Stimulated activated CD4-positive, alpha-beta T cell treated with anti-CD3 and anti-CD28 coated beads, Interleukin-2, amount 100 ng/mL, for 4 hours (primary cell): ENCODE measurements at places on chromosomes 3 and 15.

DNA sequence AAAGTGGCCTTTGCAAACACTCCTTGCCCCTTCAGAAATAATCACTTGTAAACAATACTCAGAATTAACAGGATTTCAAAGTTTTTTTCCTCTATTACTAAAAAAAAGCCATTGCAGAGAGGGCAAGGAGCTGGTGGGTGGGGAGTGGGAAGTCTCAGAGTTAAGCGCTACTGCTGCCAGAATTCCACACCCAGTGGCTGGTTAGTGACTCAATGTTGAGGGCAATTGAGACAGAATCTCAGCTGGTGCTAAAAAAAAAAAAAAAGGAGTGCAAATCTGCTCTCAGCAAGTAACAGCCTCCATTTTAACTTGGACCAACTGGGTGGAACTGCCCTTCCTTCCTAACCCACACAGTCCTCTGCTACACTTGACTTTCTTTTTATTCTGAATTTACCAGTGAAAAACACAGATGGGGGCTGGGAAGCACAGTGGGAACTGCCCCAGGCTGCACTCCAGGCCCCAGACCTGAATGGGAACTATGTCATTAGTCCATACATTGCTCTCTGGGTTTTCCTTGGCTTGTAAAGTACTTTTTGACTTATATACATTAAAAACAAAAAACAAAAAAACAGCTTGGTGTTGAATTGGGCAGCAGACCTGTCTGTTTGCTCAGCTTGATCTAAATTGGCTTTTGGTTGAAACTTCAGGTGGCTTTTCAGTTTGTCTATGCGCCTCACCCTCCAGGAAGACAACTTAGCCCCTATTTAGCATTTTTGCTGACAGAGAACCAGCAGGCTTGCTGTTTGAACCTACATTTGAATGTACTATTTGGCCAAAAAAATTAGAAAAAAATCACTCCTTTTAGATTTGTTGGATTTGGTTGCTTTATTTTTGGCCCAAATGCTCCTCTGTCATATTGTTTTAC lies 357.8 kb upstream of the TBL1XR1 start:
- DNase-seq: no peak

GRCh38 chr3:125194061-125194848 lies 18.3 kb downstream of the SLC12A8 start:
- no peak for DNase-seq

GRCh38 chr3:58574106-58574505 lies 3.1 kb downstream of the FAM107A start:
- no peak for DNase-seq

- no peak for DNase-seq
Measured at GRCh38 chr3:111828530-111828929, 30.5 kb upstream of the PHLDB2 start.

DNA sequence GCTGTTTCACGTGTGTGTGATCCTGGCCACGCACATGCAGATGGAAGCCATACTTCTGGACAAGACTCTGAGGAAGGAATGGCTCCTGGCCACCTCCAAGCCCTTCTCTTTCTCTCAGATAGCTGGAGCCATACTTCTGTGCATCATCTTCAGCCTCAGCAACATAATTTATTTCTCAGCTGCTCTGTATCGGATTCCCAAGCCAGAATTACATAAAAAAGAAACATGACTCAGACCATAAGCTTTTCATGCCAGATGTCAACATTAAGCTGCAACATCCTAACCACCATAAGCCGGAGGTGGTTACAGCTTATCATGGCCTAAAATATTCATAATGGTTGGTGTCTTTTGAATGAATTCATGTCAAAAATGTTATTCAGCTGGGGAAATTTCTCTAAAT lies 10.6 kb upstream of the KIF23 start:
- DNase-seq: no peak

- DNase-seq: no peak
Measured at GRCh38 chr15:51274956-51275355, 63.4 kb downstream of the CYP19A1 start.

- DNase-seq: no peak
Measured at GRCh38 chr15:84979651-84980050, 2.0 kb upstream of the PDE8A start.

DNA sequence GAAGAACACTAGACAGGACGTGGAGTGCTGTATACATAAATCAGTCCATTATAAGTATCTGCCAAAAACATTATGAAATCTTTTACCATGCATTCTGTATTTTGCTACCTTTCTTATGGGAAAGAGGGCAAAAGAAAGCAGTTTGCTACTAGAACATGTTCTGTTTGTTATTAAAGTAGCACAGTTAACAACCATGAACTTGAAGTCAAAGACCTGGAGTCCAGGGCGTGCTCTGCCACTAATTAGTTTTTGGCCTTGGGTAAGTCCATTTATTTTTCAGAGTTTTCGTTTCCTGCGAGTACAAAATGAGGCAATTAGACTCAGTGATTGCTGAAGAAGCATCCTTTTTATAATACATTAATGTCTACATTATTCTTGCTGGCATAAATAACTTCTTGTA lies 143.3 kb upstream of the AGTR1 start:
- DNase-seq: no peak

GRCh38 chr3:4956738-4957137 lies 22.5 kb upstream of the BHLHE40 start:
- no peak for DNase-seq

DNA sequence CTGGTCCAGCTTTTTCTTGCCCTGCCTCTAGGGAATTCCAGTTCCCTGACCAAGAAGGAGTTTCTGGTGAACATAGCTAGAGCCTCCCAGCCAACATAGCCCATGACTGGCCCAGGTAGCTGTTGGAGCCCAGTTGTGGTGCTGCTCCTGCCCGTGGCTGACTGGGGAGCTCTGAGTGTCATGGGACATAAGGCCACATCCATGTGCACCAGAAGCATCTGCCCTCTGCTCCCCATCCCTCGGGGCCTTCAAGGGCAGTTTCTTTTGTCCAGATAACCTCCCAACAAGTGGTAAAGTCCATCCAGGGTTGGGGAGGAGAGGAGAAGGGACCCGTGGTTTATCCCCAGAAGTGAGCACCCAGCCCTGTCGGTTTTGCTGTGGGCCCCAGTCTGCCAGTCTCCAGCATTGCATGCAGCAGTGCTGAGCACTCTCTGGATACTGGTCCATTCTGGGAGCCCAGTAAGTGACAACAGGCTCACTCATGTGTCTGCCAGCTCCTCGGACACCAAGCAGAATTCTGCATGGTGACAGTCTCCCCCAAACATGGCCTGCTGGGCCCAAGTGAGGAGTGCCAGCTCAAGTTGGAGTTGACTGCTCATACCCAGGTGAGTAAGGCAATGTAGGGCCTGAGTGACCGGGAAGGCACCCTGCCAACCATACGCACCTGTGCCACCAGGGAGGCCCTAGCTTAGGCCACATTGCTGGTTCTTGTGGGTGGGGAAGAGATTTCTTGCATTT lies 28.8 kb downstream of the ACAA1 start:
- DNase-seq: no peak

GRCh38 chr3:81929697-81930096 lies 168.3 kb upstream of the GBE1 start:
- DNase-seq: no peak

DNA sequence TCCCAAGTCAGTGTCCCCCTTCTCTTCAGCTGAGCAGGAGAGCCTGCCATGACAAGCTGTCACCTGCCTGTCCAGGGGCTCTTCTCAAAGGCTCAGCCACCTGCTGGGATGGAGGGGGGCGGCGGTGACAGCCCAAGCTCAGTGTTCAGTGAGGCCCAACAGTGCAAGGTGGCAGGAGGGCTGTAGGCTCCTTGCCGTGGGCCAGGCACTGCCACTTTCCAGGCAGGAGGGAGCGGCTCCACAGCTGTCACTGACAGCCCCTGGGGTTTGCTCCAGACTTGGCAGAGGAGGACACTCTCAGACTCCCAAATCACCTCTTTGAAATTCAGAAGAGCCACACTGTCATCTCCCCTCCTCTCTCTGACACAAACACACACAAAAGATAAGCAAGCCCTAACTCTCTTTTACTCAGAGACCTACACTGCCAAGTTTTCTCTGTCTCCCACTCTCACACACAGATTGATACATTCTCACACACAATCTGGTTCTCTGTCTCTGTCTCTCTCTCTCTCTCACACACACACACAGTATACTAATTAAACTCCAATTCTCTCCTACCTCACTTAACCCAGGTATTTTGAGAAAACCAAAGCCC lies 443.3 kb downstream of the EPHB1 start:
- DNase-seq: no peak

DNA sequence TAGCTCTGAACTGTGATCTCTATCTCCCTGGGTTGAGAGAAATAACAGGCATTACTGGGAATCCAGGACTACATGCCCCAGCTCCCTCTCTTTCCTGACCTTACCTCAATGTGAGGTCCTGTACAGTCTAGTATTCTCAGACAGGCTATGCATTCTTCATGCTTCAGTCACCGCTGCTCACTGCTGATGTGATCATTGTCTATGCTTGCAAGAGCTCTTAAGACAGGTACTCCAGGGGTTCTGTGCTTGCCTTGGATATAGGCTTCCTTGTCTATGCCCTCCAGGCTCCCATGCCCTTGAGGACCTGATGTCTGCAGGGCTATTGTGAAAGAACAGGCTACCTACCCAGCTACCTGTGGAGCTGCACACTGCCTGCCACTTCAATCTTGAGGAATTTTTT lies 183.6 kb downstream of the MBNL1 start:
- DNase-seq: no peak

- no peak for DNase-seq
Measured at GRCh38 chr3:138125548-138126221, 6.5 kb downstream of the A4GNT start.

DNA sequence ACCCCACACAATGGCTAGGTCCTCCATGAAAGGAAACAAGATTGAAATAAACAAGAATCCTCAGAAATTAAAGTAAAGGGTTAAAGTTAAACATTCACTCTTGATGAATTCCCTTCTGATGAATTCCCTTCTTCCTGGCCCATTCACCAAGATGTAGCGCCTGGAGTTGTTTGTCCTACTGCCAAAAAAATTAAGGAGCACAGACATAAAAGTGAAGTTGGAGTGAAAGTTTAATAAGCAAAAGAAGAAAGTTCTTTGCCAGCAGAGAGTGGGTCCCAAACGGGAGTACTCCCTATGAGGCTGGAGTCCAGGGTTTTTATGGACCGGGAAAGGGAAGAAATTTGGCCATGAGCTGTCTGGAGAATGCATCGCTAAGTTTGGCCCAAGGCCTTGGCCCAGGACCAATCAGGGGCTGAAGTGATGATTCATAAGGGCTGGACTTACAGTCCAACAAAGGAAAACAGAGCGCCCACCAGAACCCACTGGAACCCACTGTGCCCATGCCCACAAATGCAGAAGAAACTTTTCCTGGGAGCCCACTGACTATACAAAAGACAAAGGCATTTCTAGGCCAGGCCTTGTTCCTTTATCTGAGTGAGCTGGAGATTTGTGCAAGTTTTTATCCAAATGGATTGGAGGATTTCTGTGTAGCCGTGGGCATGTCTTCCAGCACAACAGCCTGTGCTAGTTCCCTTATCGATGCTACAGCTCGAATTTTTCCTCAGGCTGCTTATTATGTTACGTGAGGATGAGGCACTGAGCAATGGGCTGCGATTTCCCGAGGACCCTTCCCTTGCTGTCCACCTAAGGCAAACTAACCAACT lies 1561.6 kb downstream of the OTOL1 start:
- no peak for DNase-seq

- DNase-seq: no peak
Measured at GRCh38 chr15:95875121-95875643, 455.3 kb upstream of the NR2F2 start.

- DNase-seq: no peak
Measured at GRCh38 chr3:184611607-184612281, 50.2 kb downstream of the EPHB3 start.

DNA sequence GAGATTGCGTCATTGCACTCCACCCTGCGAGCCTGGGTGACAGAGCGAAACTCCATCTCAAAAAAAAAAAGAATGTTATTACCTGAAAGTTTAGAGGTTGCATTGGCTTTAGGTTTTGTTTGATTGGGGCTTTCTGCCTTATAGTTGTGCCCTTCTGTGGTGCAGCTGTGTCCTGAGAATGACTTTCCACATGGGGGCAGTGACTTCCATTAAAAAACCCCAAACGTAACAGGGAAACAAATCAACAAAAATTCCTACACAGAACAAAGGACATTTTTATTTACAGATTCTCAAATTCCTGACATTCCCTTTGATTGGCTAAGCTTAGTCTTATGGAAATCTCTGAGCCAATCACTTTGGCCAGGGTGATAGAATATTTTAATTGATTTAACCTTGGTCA lies 154.1 kb upstream of the GPR149 start:
- DNase-seq: no peak

- no peak for DNase-seq
Measured at GRCh38 chr3:59423707-59424106, 373.9 kb upstream of the CFAP20DC start.

DNA sequence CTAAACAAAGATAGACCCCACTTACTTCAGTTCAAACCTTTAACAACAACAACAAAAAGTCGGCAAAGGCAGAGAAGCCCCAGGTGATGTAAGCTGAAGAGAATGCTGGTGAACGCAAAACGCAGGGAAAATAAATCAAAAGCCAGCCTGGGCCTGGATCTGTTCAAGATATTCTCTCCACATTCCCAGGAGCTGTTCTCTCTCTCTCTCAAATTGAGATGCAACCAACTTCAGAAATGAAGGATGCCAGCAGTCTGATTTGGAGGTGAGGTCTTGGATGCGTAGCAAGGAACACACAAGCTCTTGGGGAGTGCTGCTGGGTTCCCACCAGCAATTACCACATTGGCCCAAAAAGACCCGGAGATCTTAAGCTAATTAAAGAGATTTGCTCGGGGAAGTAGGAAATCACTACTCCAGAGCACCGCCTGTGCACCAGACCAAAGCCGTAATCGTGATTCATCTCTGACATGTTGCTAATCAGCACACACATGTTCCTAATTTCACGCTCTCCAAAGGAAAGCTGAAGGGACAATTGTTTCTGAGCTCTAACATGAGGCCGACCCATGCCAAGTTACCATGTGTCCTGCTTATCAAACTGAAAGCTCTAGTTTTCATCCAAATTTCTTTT lies 37.1 kb downstream of the IL17RD start:
- DNase-seq: no peak

DNA sequence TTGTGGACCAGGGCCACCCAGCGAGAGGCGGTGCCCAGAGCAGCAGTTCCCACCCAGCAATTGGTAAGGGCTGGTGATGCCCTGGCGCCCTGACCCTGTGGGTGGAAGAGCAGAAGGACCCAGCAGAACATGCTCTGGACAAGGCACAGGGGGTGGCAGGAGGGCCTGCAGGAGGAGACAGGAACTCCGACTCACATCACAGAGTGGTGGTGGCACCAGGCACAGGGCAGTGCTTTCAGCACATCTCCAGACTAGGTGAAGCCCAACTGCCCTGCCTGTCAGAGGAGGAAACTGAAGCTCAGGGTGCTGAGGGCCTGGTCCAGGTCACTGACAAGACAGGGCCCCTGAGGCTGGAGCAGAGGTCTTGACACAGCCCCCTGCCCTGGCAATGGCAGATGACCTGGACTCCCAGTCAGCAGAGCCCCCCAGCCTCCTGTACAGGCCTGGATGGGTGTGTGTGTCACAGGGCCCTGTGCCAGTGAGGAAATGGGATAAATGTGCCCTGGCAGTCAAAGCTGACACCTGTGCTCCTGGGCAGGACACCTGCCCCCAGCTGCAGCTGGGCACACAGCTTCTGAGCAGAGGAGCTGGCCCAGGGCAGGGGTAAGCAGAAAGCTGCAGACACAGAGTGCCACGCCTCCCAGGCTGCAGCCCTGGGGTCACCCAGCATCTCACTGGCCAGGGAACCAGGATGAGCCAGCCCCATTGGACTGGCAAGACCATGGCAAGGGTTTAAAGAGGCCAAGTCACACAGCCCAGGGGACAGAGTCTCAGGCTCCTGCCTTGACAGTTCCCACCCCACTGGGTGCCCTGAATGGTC lies 11.4 kb downstream of the KLF15 start:
- no peak for DNase-seq

GRCh38 chr3:140007081-140007480 lies 72.1 kb downstream of the CLSTN2 start:
- no peak for DNase-seq
